ENCODE measurements at places on chromosomes 12 and 14.

GRCh38 chr12:56998981-56999380 lies 7.4 kb downstream of the ZBTB39 start:
- no peak for DNase-seq

DNA sequence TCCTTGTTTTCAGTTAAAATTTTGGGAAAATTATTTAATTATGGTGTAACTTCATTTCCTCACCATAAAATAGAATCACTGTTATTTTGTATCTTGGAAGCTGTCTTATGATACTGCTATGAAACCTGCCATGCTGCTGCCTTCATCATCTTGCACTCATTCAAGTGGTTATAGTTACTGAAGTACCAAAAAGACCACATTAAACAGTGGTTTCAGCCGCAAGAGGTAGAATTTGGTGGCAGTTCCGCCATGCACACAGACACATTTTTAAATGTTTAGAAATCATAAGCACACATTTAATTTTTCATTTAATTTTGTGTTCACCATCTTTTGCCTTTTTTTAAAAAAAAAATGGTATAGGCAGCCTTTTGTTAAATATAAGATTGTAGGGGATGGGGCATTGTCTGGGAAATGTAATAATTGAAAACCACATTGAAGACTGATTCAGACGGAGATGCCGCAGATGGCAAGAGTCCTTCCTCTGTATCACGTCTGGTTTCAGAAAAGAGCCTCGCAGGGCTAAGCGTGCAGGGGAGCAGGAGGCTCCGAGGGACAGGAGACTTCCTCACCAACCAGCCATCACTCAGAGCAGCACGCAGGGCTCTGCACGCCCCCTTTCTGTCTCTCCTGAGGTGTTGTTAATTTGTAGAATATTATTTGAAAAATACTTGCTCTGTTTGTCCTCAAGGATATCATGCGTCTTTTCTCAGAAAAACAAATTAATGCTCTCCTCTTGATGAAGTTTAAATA lies 115.2 kb upstream of the PELI2 start:
- DNase-seq, result peak; percentile 84

- no peak for DNase-seq
Measured at GRCh38 chr12:122517877-122518276, 8.9 kb downstream of the RSRC2 start.

- no peak for DNase-seq
Measured at GRCh38 chr12:105316931-105317852, 13.3 kb upstream of the C12orf75 start.

DNA sequence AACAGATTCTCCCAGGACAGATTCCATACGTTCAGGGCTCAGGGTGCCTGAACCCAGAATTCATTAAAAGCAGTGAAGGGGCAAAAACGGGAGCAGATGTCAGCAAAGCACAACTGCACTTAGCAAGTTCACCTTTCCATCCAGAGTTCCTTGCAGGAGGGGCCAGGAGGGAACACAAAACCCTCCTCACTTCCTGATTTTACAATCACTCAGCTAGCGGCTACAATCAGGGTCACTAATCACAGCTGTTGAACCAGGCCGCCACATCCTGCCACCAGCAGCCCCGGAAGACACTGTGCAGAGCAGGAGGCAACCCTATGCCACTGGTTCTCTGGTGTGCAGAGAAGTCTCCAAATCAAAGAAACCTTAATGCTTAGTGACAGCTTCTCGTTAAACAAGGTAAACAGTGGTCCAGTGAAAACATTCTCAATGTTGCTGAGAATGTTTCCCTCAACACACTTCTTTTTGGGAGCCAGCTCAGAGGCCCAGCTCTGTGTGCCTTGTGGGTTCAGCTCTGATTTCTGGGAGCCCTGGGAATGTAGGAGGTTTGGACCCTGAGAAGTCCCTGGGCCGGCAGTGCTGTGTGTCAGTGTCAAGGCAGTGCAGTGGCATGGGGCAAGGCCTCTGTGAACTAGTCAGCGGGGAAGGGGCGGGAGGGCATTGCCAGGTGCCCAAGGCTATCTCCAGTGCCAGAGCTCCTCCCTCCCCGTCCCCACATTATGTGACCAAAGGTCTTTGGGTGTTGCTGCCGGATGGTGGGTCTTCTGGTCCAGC lies 54.5 kb downstream of the VCPKMT start:
- DNase-seq, result peak; percentile 88

GRCh38 chr12:52751795-52752194 lies 25.4 kb downstream of the KRT76 start:
- no peak for DNase-seq

DNA sequence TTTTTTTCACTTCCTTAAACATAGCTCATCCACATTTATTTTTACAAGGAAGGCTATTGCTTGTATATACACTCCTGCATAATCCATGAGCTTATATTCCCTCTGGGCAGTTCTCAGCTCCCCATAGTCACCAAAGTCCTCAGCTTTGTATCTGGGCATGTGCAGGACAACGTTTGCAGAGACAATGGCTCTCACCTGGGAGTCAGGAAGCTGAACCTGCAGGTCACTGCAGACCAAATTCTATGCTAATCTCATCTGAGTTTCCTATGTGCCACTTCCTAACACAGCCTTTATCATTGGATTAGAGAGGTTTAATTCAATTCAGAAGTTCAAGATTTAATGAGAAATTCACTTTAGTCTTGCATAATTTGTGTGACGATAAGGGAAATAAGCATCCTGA lies 131.5 kb downstream of the KCNK10 start:
- no peak for DNase-seq

- peak; percentile 21 for DNase-seq
Measured at GRCh38 chr12:46218322-46219095, 50.3 kb downstream of the SLC38A1 start.
